ENCODE measurements at places on chromosomes 11 and 22. TPM values are rescaled to one million over a fixed set of nuclear protein-coding genes. Genes with fewer than 3 reads are reported as not detected.

DNA sequence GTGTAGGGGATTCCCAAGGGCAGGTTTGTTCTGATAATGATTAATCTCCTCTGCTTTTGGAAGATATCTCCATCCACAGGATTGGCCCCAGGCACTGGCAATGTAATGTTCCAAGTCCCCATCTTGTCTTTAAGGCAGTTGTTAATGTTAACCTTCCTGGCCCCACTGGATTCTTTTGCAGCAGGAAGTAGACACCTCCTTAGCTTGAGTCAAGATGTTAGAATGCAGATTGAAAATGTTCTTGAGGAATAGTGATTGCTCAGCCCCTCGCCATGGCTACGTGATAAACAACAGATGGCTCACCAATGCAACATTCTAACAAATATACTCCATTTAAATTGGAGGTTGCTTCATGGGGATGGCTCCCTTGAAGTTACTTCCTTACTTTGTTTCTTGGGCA, 7.3 kb downstream of the HEPHL1 start:
- ATAC-seq = peak; percentile 72

GRCh38 chr11:76803023-76803422, 19.9 kb downstream of the TSKU start:
- ATAC-seq = no peak

GRCh38 chr11:43250309-43250708, 61.5 kb upstream of the API5 start:
- ATAC-seq = no peak

Gene PTPRJ
- total RNA-seq = 2.0 TPM

- ATAC-seq = no peak
Measured at GRCh38 chr22:44243761-44244160, 63.0 kb downstream of the PARVG start.

- peak; percentile 76 for ATAC-seq
Measured at GRCh38 chr11:110173811-110174644, 80.8 kb downstream of the ZC3H12C start.

GRCh38 chr11:9664276-9665171, 647 bp downstream of the SWAP70 start:
- ATAC-seq = peak; percentile 76
